ENCODE measurements at places on chromosomes 12 and 14.
A peak's percentile ranks its signal among the peaks of the same experiment; 100 is the strongest.

- DNase-seq, result no peak
Measured at GRCh38 chr12:9933958-9934357, 1.8 kb upstream of the CLEC2A start.

- peak; percentile 24 for DNase-seq
Measured at GRCh38 chr12:123705935-123706334, 6.2 kb upstream of the ATP6V0A2 start.

- DNase-seq, result no peak
Measured at GRCh38 chr12:34391771-34392581, 369.7 kb downstream of the ALG10 start.

DNA sequence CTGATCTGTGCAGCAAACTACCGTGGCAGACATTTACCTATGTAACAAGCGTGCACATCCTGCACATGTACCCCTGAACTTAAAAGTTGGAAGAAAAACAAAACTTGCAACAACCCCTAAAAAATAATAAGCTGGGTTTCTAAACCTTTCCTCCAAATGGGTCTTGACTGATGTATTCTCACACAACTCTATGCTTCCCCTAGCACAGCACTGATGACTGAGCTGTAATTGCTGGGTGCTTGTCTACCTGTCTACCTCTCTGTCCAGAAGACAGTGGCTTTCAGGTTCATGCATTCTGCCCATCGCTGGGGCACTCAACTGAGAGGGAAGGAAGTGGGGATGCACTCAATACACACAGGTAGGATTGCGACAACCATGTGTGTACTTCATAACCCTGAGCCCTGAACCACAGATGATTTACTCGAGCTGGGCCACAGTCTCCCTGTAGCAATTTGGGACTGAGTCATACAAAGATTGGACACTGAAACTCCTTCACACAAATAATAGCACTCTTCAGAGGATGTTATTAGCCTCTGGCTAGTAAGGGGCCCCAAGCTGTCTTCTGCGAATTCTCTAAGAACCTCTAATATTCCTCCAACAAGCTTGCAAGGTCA, 44.8 kb upstream of the TMPO start:
- DNase-seq, result no peak

GRCh38 chr12:68080577-68080976, 79.0 kb downstream of the IFNG start:
- DNase-seq, result no peak

DNA sequence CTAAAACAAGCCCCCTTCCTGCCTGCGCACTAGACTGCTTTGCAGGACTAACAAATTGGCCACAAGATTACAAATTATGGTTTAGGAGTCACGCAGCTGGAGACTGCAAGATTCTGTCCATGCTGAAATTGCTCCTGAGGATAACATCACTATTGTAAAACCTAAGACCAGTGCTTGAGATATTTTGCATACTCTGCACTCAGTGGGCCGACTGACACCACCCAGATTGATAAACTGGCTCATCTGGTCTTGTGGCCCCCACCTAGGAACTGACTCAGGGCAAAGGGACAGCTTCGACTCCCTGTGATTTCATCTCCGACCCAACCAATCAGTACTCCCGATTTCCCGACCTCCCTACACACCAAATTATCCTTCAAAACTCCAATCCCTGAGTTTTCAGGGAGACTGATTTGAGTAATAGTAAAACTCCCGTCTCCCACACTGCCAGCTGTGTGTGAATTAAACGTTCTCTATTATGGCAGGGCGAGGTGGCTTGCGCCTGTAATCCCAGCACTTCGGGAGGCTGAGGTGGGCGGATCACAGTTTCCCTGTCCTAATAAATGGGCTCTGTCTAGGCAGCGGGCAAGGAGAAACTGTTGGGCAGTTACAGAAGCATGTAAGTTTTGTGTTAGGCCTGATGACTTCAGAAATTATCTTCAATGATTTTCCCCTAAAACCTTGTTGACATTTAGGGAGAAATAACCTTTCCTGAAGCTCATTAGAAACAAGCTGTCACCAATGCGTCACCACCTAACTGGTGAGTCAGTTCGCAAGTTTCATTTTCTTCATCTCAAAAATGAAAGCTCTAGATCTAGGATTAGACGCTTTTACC, 5.3 kb upstream of the UBC start:
- no peak for DNase-seq

- DNase-seq, result no peak
Measured at GRCh38 chr12:131923260-131923659, 5.8 kb upstream of the PUS1 start.

DNA sequence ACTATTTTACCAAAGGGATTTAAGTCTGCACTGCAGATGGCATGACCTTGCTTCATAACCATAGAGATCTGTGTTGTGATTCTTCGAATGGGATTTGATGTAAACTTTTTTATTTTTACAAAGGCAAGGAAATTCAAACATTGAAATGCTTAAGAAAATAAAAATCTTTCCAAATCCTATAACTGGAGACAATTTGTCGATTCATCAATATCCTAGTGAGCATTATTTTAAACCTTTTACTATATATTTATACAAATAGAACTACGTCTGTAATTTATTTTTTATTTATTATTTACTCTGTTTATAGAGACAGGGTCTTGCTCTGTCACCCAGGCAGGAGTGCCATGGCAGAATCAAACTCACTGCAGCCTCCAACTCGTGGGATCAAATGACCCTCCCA, 14.3 kb upstream of the SCAF11 start:
- no peak for DNase-seq

DNA sequence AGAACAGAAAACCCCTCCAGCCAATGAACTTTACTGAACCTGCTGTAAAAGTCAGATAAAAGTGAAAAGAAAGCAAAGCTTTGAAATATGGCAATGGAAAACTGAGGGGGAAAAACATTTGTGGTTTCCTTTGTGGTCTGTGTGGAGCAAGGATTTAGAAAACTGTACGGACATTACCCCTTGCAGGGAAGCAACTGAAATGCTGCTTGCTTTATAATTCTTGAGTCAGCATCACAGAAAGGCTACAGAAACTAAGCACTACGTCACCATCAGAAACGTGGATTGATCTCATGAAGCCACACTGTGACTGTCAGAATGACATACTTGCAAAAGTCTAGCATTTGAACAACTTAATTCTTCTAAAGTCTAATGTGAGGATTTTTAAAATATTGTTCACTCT, 2.4 kb upstream of the KCNC2 start:
- DNase-seq, result peak; percentile 48

- DNase-seq, result peak; percentile 74
Measured at GRCh38 chr14:61132894-61133293, 148.2 kb downstream of the TMEM30B start.

- peak; percentile 84 for DNase-seq
Measured at GRCh38 chr12:96193725-96194575, at the start of gene ELK3. TSS of gene ELK3 (plus strand) at chr12:96194375.

All from KBM-7 (cell line).